ENCODE measurements at places on chromosomes 11 and 22.

GRCh38 chr11:36187622-36188021 is 101.6 kb downstream of the COMMD9 start:
- peaks cover 8% of the 10 kb centered on the region for H3K36me3 ChIP-seq
- no peaks in the 10 kb centered on the region for H3K27me3 ChIP-seq
- no peaks in the 10 kb centered on the region for H3K4me1 ChIP-seq
- DNase-seq, result no peak

GRCh38 chr22:25972397-25972796 is 196.9 kb upstream of the SEZ6L start:
- H3K4me3 ChIP-seq, result no peak overlapping the region
- no peak overlapping the region for H3K27ac ChIP-seq

- peaks cover 36% of the 10 kb centered on the region for H3K4me1 ChIP-seq
- DNase-seq, result no peak
- no peaks in the 10 kb centered on the region for H3K36me3 ChIP-seq
Observed at GRCh38 chr11:2199466-2200341, 28.1 kb upstream of the TH start.

GRCh38 chr22:20946080-20946986 is 20.7 kb upstream of the AIFM3 start:
- no peak overlapping the region for H3K4me3 ChIP-seq
- no peaks in the 10 kb centered on the region for H3K27me3 ChIP-seq
- DNase-seq, result no peak
- peaks cover 6% of the 10 kb centered on the region for H3K36me3 ChIP-seq
- peaks cover 11% of the 10 kb centered on the region for H3K4me1 ChIP-seq

DNA sequence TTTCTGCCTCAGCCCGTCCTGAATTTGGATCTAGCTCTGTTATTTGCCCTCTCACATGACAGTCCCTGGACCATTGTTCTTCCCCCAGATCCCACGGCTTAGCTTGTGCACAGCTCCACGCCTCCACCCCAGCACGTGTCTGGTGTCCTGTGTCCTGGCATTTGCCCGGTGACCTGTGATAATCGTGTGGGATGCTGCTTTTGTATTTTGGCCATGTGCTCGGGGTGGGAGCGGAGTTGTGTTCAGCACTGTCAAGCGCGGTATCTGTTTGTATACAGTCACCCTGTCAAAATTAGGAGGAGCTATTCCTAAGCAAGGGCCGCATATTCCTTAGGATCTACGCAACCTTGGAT is 11.9 kb downstream of the ADAMTS8 start:
- peaks cover 49% of the 10 kb centered on the region for H3K4me1 ChIP-seq
- H3K4me3 ChIP-seq, result no peak overlapping the region
- no peaks in the 10 kb centered on the region for H3K36me3 ChIP-seq

- DNase-seq, result no peak
- no peak within 1 kb of the TSS for H3K27ac ChIP-seq
- H3K4me3 ChIP-seq, result peak within 1 kb of the TSS; percentile 60
Observed at GRCh38 chr11:119149018-119149785, at the start of gene ABCG4. Gene ABCG4, plus strand, starts transcription at chr11:119149052. Its CDS starts 914 bp downstream, at chr11:119149966.
